ENCODE measurements at places on chromosomes 4 and X.

GRCh38 chrX:9447906-9448305, 17.0 kb upstream of the TBL1X start:
- DNase-seq, result no peak

- no peak for DNase-seq
Observed at GRCh38 chr4:14835708-14836425, 166.4 kb upstream of the CPEB2 start.

GRCh38 chr4:13635286-13635799, 7.8 kb upstream of the BOD1L1 start:
- DNase-seq, result no peak

DNA sequence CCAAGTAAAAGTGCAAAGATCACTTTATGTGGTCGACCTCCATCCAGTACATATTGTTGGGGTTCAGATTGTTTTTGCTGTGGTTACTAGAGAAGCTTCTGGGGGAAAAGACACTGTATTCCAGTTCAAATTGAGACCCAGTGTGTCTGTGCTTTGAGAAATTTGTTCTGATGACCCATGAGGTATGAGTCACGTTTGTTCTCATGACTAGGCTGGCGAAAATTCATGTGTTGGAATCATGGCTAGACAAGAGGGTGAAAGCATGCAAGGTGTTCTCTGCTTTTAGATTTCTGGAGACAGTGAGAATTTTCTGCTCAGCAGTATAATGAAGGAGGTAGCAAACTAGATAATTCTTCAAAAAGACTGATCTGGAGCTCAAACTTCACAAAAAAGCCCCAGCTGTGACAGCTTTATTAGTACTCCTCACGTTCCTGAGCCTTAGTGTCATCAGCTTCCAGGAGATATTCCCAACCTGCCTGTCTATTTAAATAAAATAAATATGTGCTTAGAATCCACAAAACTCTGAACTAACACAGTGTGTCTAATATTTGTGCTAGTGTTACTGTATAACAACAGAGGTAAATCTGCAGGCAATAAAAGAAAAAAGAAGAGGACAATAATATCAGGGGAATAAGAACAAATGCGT, 24.4 kb upstream of the FAM47B start:
- DNase-seq, result no peak

DNA sequence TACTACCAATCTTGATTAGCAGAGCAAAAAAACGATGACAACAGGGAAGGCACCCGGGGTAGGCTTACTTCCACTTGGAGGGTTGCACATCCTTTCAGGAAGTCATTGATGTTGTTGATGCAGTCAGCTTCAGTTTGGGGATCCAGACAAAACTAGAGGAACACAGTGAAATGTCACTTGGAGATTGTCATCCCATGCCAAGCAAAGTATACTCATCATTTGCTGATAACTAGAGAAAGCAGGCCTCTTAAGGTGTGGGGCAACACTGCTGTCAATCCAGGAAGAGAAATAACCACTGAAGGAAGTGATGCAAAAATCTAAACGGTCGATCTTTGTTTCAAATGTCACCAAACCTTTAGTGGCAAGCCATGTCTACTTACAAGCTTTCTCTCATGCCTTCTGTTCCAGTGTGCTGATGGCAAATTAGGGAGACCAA, 1.4 kb downstream of the ARHGEF6 start:
- no peak for DNase-seq

GRCh38 chrX:16096141-16096540, 27.2 kb upstream of the GRPR start:
- no peak for DNase-seq

GRCh38 chr4:157978680-157979361, 194.0 kb downstream of the GASK1B start:
- DNase-seq, result no peak

GRCh38 chr4:4607336-4608213, 65.7 kb upstream of the STX18 start:
- DNase-seq, result no peak

- DNase-seq, result no peak
Observed at GRCh38 chr4:87066403-87067123, 131.8 kb downstream of the AFF1 start.

DNA sequence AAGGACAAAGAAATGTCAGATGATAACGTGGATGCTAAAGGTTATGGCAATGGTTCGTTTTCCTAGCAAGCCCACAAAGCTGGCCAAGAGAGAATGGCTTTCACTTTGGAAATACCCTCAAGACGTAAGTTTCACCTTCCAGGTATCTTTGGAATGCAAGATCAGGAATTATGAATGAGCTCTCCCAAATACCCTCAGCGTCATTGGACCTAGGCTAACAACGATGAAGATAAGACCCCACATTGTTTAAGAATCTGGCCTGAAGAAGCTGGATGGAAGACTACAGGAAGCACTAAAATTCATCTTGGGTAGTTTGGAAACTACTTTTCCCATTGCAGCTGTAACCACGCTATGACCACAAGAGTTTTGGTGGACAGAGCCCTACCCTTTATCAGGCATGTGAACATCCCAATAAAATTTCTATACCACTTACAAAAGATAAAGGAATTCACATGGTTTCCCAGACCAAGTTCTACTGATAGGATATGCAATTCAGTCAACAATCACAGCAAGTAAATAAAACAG, 111.9 kb downstream of the KDR start:
- DNase-seq, result no peak

GRCh38 chr4:74631338-74631737, 163.0 kb downstream of the BTC start:
- DNase-seq, result no peak

DNA sequence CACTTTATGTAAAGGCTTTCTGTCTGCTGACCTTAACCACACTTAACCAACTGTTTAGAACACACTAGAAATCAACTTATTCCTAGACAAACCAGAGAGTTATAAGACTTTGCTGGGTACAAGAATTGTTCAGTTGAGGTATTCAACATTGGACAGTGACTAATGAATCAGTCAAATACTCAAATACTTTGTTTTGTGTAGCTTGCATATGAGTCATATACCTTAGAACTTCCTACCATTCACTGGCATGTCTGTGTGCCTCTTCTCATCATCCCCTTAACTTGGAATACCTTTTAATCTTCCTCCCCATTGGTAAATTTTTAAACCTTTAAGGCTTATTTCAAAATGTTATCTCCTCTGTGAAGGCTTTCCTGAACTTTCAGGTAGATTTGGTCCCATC, 708.8 kb upstream of the GRIA3 start:
- no peak for DNase-seq

DNA sequence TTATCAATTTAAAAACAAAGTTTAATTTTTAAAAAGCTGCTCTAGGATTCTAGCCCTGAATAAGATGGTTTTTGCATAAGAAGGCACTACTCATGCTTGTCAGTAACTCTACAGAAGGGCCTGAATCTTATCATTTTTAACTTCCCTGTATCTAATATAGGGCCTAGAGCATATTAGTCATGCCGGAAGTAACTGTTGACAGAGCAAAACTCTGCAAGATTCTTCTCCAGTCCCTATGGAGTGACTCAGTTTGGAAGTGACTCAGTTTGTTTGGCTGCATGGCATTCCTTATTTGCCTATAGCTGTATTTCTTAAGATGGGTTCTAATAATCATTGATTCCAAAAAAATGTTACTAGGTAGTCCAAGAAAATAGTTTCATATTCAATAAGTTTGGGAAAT, 431.8 kb upstream of the HTR2C start:
- no peak for DNase-seq

- DNase-seq, result peak; percentile 28
Observed at GRCh38 chr4:147707892-147708672, 23.8 kb upstream of the ARHGAP10 start.

- DNase-seq, result no peak
Observed at GRCh38 chr4:10998846-10999245, 314.3 kb upstream of the CLNK start.

Data from effector memory CD4-positive, alpha-beta T cell (primary cell).